ENCODE measurements at places on chromosomes 13 and 19.

DNA sequence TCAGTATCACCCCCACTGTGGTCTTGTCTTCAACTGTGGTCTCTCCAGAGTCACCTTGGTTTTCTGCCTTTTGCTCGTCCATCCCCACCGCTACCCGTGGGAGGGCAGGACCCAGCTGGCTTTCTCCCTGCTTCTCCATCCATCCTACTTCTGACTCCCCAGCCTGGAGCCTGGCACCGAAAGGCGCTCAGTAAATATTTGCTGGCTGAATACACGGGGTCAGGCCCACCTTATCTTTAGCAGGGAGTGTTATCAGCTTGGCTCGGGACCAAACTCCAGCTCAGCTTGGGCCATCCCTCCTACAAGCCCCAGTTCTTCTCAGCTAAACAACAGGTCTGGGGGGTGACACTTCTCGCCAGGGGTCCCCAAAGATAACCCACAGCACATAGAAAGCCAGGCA is 62.0 kb upstream of the KLF2 start:
- DNase-seq: no peak

DNA sequence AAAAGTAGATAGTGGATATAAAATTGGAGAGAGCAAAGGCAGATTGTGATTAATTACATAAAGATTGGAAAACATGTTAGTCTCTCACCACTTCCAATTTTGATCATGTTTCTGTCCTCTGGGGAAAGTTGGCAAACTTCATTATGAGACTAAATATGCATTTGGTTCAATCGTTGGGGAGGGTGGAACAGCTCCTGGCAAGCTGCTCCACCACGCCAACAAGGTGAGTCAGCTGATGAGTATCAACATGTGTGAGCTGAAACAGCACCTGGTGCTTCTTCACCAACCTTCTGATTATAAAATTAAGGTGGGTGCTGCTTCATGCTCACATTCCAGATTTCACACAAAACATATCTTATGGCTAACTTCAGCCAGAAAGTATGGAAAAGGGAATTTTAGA is 1784.6 kb downstream of the SLITRK5 start:
- no peak for DNase-seq

DNA sequence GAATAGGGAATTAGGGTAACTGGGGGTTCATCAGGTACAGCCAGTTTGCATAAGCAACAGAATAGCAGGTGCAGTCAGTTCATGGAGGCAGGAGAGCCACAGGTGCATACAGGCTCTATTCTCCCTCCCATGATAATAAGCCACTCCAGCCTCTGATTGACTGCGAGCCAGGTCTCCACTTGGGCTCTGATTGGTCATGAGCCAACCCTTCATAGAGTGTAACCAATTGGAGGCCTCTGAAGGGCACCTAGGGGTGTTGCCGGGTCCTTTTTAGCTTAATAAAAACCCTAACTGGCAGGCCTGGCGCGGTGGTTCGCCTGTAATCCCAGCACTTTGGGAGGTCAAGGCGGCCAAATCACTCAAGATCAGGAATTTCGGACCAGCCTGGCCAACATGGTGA is 8.7 kb upstream of the CKM start:
- no peak for DNase-seq

GRCh38 chr13:79070343-79070974 is 335.6 kb downstream of the RBM26 start:
- no peak for DNase-seq

- DNase-seq: no peak
Measured at GRCh38 chr13:113559061-113559460, 25.5 kb upstream of the TFDP1 start.

DNA sequence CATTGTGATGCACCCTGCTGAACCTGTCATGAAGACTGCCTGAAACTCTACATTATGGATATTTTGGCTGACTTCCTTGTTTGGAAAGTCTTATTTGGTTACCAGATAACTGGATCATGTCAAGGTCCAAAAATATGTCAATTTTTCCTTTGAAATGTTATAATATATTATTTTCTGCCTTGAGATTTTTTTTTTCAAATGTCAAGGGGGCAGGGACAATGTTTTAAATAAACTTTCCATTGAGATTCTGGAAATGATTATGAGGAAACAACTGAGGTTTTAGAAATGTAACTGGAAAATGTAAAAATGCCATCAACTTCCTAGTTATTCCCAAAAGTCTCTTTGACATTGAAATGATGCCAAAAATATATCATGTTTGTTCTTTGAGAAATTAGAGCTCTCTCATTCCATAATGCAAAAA is 117.0 kb downstream of the RFC3 start:
- DNase-seq: no peak

DNA sequence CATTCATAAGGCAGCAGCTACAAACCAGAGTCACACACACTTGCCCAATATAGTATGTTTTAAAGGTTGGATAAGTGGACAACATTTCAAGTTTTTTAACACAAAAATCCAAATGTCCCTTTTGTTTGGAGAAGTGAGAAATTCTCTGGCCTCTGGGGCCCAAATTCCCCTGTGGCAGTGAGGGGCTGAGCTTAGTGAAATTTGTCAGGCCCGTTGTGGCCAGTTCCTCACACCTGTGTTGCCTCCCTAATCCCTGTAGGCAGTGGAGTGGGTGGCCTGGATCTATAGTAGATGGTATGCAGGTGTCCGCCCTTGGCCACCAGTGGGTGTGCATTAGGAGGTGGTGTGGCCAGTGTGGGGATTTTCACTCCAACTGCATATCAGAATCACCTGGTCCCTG is 6.7 kb downstream of the WDR62 start:
- no peak for DNase-seq

GRCh38 chr19:49422407-49423070 is 702 bp downstream of the PTH2 start:
- DNase-seq: no peak

GRCh38 chr13:50672025-50672424 is 171.5 kb downstream of the DLEU7 start:
- DNase-seq: no peak

Measured in stimulated activated CD4-positive, alpha-beta T cell treated with anti-CD3 and anti-CD28 coated beads, Interleukin-4, amount 100 ng/mL, for 4 hours (primary cell).